ENCODE measurements at places on chromosomes 3 and 15. TPM values are rescaled to one million over a fixed set of nuclear protein-coding genes. Genes with fewer than 3 reads are reported as not detected.
A peak's percentile ranks its signal among the peaks of the same experiment; 100 is the strongest.

- no peak for DNase-seq
Observed at GRCh38 chr3:139638518-139638917, 39.3 kb downstream of the NMNAT3 start.

GRCh38 chr15:90037511-90037860, 36.4 kb downstream of the ZNF710 start:
- no peak for DNase-seq

GRCh38 chr3:72317491-72317890, 530.8 kb downstream of the SHQ1 start:
- no peak for DNase-seq

DNA sequence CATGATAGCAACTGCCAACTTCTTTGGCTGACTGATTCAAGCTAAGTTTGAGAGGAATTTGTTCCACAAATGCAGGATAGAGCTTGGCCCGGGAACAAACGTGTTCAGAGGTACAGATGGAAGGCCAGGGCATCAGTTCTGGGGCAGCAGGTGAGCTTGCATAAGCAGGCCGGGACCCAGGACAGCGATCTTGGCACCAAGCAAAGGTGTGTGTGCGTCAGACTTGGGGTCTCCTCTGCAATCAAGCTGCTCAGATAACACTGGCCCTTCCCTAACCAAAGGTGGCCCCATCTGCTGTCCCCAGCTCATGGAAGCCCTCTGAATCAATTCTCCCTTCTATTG, 155.6 kb downstream of the MEGF11 start:
- DNase-seq, result no peak

- no peak for DNase-seq
Observed at GRCh38 chr3:111517801-111518200, 24.2 kb upstream of the CD96 start.

GRCh38 chr3:29451920-29452319, 171.0 kb downstream of the RBMS3 start:
- no peak for DNase-seq

DNA sequence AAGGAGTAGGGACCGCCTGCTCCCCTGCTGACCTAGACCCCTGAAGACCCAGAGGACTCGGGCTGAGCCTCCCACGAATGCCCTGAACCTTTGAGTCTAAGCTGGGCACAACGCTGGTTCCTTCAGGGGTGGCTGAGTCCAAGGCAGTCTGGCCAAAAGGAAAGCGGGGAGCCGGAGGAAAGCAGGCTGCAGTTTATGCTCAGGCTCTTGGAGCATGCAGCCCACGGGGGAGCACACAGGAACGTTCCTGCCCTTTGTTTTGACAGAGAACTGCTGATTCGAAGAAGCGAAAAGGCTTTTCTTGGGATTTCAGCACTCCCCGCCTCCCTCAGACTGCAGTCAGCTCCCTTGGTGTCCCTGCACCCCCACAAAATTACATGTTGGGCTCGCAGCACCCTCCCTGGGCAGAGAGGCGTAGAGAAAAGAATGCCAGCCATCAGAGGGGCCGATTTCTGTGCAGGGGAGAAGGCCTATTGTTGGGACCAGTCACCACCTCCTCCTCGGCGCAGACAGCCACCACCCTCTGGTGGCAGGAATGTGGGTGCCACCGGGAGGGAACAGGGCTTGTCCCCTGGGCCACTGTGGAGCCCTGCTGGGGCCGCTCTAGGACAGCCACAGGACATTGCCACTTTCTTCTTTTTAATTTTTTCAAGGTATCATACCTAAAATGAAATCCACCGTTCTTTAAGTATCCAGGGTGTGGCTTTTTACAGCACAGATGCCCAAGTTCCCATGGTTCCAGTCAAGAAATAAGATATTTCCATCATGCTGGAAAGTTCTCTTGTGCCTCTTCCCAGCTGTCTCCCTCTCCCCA, 72.2 kb downstream of the SMAD6 start:
- DNase-seq, result peak; percentile 82

ANKUB1 gene
- not detected for total RNA-seq

AMIGO3 gene
- not detected for total RNA-seq

TEX55 gene
- not detected for total RNA-seq

RBPMS2 gene
- total RNA-seq, result 385 TPM
